ENCODE measurements at places on chromosomes 2 and 18.

DNA sequence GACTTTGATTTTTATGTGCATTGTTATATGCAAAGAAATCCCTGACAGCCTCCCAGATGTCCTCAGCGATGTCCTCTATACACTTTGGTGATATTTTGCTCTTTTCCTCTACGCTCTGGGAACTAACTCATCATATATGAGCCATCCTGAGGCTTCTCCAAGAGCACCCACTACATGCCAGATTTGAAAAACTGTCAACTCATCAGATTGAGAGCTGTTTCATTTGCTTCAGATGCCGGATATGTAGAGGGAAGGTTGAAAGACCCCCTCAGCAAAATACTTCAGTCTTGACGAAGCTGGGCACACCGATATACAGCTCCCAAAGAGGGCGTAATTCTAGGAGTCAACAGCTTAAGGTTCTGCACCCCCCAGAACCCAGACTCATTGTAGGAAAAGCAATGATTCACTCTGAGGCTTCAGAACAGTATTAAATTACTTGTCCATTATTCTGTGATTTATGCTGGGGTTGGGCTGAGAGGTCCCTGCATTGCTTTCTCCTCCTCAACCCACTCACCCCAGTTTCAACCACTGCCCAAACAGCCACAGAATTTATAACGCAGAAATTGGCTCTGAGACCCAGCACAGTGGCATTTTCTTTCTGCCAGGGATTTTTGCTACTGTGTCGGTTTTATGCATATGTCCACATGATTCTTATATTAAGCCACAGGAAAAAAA is 341.8 kb downstream of the ALK start:
- DNase-seq, result no peak

DNA sequence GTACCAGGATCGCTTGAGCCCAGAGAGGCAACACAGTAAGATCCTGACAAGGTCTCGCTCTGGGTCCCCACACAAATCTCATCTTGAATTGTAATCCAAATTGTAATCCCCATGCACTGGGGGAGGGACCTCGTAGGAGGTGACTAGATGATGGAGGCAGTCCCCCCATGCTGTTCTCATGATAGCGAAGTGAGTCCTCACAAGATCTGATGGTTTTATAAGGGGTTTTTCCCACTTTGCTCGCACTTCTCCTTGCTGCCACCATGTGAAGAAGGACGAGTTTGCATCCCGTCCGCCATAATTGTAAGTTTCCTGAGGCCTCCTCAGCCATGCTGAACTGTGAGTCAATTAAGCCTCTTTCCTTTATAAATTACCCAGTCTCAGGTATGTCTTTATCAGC is 46.0 kb upstream of the SERTAD2 start:
- DNase-seq, result no peak

- no peak for DNase-seq
Observed at GRCh38 chr2:180450841-180451240, 443.7 kb upstream of the CWC22 start.

DNA sequence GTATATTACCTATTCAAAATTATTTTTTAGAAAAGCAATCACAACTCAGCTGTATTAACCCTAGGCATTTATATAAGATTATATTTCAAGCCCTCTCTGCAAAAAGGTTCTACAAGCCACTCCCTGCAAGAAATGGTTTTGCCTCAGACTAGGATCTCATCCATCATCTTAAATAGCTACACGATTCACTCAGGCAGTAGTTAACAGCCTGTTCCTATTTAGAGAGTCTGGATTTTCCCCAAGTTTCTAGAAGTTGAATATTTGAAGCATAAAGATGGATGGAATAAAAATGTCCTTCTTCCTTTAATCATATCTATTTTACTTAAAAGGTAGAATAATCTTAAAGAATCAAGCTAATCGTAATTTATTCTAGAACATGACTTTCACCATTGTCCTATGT is 167.1 kb upstream of the STK17B start:
- no peak for DNase-seq

- DNase-seq, result peak; percentile 34
Observed at GRCh38 chr18:3246635-3247239, 864 bp upstream of the MYL12A start.

GRCh38 chr2:127175041-127175721 is 44.9 kb downstream of the CYP27C1 start:
- DNase-seq, result no peak

GRCh38 chr18:32956591-32957315 is 183.9 kb upstream of the KLHL14 start:
- DNase-seq, result no peak

DNA sequence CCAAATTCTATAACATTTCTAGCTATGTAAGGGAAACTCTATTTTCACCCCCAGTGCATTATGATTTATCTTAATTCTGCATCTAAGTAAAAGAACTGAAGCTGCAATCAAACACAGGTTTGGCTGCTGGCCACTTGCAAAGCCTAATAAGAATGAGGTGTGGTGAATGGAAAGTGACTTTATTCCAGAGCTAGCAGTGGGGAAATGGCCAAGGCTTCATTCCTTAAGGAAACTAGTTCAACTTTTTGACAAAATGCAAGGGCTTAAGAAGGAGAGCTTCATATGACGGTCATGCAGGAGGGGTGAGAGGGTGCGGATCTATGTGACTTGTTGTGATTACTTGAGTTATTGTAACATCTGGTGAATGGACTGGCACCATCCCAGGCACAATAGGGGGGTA is 1802.0 kb downstream of the SUCLG1 start:
- no peak for DNase-seq

GRCh38 chr2:12538138-12538694 is 178.5 kb upstream of the TRIB2 start:
- no peak for DNase-seq
